ENCODE measurements at places on chromosomes 6 and 20.

DNA sequence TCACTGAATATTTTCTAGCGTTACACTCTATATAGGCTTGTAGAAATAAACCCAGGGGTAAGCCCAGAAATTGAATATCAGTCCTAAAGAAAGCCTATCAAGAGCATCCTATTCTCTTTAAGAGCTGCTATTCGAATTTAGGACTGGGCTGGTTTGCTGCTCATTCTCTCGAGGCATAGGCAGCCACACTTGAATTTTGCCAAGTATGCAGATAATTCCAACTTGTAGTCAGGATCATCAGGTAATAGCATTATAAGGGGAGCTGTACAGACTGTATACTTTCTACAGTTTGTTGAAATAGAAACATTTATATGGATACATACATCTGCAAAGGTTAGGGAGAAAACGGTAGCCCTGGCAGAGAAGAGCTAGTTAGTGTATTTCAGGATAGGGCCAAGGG is 2.1 kb upstream of the ZBTB2 start:
- no peak for DNase-seq

- no peak for DNase-seq
Measured at GRCh38 chr6:37628611-37629320, 68.9 kb downstream of the MDGA1 start.

- no peak for DNase-seq
Measured at GRCh38 chr20:44217342-44218092, 6.9 kb upstream of the OSER1 start.

DNA sequence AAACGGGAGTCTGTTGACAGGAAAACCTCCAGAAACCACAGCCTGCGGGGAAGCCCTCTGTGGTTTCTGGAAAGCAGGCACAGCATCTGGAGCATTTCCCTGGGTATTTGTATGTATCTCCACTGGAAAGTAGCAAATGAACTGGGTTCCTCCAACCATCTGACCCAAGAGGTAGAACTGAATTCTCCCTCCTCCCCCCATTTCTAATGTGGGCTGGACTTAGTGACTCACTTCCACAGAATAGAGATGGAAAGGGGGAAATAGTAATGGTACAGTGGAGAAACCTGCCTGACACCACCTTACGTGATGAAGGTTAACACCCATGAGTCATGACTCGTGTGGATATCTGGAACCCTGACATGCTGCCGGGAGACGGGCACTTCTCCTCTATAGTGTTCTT is 51.9 kb upstream of the XRN2 start:
- DNase-seq = no peak

- DNase-seq = no peak
Measured at GRCh38 chr6:47631269-47631772, 67.1 kb upstream of the ADGRF4 start.

DNA sequence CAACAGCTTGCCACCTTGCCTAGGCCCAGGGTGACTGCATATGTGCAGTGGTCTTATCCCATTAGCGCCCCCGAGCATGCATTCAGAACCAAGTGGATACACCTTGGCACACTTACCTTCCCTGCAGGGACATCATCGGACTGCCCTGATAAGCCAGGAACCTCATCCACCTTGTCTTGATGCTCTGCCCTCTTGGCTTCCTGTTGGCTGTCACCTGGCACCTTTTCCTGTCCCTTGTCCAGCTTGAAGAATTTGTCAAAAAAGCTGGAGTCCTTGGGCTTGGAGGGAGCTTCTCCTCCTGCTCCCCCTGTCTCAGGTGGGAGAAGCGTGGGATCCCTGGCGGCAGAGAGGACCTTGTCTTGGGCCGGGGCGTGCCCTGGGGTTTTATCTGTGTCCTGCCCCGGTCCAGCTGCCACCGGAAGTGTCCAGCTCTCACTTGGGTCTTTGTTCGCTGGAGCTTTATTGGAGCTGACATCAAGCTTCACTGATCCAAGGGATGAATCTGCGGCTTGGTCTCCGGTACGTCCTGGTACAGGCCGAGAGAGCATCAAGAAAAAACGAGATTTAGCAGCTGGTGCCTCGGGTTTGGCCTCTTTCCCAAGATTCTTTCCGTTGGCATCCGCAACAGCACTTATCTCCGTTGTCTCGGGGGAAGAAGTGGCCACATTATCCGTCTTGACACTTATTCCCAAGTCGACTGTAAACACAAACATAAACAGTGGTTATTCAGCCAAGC is 42.0 kb downstream of the BCAS1 start:
- no peak for DNase-seq

- no peak for DNase-seq
Measured at GRCh38 chr6:64497634-64498033, 862.0 kb downstream of the PHF3 start.

- DNase-seq = peak; percentile 18
Measured at GRCh38 chr6:10722570-10722819, 375 bp upstream of the TMEM14C start.

DNA sequence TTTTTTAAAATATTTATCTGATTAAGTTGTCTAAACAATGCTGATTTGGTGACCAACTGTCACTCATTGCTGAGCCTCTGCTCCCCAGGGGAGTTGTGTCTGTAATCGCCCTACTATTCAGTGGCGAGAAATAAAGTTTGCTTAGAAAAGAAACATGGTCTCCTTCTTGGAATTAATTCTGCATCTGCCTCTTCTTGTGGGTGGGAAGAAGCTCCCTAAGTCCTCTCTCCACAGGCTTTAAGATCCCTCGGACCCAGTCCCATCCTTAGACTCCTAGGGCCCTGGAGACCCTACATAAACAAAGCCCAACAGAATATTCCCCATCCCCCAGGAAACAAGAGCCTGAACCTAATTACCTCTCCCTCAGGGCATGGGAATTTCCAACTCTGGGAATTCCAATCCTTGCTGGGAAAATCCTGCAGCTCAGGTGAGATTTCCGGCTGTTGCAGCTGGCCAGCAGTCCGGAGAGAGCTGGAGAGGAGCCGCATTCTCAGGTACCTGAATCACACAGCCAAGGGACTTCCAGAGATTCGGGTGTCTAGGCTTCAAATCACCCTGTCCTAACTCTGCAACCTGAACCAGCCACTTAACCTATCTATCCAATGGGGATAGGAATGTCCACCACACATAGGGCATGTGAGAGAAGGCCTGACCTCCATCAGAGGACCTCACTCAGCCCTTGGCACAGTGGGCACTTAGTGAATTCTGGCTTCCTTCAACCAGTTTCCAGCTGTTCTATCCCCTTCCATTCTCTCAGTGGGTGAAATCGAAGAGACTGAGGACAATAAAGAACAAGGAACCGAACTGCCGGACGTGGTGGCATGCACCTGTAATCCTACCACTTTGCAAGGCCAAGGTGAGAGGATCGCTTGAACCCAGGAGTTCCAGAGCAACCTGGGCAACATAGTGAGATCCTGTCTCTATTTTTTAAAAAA is 3.1 kb downstream of the TNF start:
- no peak for DNase-seq

DNA sequence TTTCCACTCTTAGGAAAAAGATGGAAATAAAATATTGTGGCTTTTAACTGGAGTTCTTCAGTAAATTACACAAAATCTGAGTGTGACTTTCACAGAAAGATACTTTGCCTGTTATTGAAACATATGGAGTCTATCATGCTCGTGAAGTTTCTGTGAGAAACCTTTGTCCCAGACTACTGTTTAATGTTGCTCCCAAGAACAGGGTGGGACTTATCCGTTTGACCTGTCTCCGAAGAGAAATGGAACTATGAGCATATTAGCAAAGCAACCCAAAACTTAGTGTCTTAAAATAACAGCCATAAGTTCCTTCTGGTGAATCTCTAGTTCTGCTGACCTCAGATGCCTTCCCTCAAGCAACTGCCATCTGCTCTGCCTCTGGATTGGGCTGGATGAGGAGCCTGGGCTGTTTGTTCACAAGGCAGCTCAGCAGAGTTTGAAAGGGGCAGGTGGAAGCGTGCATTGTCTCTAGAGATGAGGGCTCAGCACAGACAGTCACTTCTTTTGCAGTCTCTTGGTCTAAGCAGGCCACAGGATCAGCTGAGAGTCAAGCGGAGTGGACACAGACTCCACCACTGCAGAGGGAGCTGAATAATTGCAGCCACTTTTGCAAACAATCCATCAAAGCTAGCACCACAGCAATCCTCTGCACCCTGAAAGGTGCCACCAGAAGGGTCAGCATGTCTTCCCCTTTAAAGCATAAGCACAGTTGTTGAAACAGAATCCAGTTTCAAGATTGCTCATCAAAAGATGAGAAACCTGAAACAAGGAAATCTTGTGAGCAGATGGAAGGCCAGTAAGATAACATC is 52.8 kb downstream of the MYB start:
- no peak for DNase-seq

GRCh38 chr6:29584821-29585220 is at the start of gene OR2H2:
Gene OR2H2, plus strand, starts transcription at chr6:29585121. Its CDS starts 2,824 bp downstream, at chr6:29587945.
- DNase-seq = no peak

DNA sequence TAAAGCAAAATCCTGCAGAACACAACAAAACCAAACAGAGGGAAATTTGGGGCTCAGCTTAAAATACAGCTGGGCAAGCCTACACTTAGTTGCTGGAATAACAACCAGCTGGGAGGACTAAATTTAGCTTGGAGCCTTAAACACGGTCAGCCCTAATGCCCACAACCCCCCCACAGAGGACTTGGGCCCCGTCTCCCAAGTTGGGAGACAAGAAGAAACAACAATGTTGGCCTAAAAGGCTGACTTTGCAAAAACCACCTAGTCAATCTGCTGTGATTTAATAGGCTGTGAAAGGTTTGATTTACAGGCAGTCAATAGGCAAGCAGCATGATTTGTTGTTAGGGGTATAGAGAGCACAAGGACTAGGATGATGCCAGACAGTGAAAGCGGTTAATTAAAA is 40.3 kb upstream of the ARMC2 start:
- DNase-seq = no peak

GRCh38 chr6:299104-299980 is 7.1 kb downstream of the DUSP22 start:
- no peak for DNase-seq

DNA sequence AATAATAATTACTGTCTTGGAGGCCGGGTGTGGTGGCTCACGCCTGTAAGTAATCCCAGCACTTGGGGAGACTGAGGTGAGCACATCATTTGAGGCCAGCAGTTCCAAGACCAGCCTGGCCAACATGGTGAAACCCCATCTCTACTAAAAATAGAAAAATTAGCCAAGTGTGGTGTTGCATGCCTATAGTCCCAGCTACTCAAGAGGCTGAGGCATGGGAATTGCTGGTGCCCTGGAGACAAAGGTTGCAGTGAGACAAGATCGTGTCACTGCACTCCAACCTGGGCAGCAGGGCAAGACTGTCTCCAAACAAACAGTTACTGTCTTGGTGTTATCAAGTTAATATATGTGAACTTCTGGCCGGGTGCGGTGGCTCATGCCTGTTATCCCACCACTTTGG is 4.9 kb downstream of the RRP36 start:
- DNase-seq = no peak

DNA sequence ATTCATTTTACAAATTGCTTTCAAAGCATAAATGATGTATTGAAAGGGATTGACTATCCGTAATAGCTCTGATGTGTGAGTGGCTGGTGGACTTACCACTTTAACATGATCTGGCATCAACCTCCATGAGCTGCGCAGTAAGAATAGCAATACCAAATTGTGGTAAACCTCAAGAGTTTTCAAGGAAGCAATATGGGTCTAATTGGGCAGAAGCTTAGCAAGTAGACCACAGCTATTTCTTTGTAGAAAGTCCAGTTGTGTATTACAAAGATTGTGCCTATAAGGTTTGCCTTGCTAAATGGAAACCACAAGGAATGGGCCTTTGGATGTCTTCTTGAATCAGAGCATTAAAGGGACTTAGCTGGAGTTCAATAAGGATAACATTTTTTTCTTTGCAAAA is 736.6 kb downstream of the KIF16B start:
- no peak for DNase-seq

GRCh38 chr6:133191323-133191722 is 49.8 kb upstream of the EYA4 start:
- no peak for DNase-seq

DNA sequence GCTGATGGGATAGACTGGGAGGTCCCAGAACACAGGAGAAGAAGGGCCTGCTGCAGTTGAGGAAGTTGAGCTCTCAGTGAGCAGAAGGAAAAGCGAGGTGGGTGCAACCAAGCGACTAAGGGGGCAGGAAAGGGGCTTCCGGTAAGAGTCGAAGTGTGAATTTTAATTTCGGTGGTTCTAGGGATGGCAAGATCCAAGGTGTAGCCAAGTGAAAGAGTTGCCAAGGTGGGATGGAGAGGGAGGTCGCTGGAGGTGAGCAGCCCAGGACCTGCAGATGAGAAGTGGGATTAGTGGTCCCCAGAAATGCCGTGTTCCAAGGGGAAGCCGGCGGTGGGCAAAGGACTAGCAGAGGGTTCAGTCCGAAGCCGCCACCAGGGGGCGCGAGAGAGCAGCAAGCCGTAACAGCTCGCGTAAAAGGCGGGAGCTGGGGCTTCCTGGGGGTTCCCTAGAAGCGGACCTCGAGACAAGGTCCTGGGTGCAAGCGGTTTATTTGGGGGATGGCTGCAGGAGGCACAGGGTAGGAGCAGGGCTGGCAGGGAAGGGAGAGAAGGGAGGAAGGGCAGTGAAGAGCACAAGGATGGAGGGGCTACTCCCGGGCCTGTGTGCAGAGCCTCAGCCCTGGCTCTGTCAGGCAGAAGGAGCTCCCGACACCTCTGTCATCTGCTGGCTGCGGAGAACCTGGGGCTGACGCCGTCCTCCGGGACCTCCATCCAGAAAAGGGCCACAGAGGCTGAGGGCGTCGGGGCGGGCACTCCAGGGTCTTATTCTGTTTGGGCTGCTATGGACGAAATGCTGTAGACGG is 103.6 kb downstream of the PAX1 start:
- DNase-seq = no peak

DNA sequence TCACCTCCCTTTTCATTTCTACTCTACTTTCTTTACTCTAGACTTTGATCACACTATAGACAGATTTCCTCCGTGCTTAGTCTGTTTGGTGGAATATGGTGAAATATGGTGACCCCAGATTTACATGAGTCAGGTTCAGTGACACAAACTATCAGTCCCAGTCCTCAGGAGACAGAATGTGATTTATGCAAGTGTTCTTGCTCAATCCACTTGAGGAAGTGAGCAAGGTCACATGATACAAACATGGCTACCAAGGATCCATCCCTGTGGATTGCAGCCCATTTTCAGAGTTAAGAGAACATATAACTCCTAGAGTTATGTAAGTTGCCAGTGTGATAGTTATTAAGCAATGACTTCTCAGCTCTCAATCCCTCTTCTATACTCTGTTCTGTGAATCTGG is 23.7 kb upstream of the TSHZ2 start:
- DNase-seq = no peak

DNA sequence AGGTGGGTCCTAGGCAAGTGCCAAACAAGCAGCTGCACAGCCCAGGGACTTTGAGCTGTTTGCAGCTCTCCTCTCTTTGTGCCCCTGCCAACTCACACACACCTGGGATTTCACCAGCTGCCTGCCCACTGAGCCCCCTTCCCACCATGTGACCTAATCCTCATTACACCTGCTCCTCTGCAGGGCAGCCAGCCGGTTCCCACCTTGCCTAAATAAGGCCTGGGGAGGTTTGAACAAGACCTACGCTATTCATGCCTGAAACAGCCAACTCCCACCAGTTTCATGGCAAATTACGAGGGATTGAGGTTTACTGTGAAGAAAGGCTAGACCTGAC is 92.6 kb upstream of the SOX4 start:
- DNase-seq = peak; percentile 95
